Substantia nigra (tissue), 51 donors: ENCODE measurements at places on chromosomes 3 and 15.
A peak's percentile ranks its signal among the peaks of the same experiment; 100 is the strongest.

GRCh38 chr3:117611211-117611610 is 901.6 kb downstream of the TUSC7 start:
- DNase-seq: no peak

GRCh38 chr3:150545419-150546225 is 674 bp downstream of the SERP1 start:
- no peak for DNase-seq

- DNase-seq: no peak
These were observed 40.9 kb downstream of the IRAK2 start for GRCh38 chr3:10205451-10206165.

GRCh38 chr15:90665288-90666134 is 51.6 kb upstream of the BLM start:
- DNase-seq: peak; percentile 27

- DNase-seq: no peak
These were observed 398.1 kb downstream of the NR2F2 start for GRCh38 chr15:96728591-96728990.

GRCh38 chr3:184172681-184173373 is 1.8 kb upstream of the AP2M1 start:
- no peak for DNase-seq

- no peak for DNase-seq
These were observed 4.9 kb downstream of the OXTR start for GRCh38 chr3:8764528-8764927.

DNA sequence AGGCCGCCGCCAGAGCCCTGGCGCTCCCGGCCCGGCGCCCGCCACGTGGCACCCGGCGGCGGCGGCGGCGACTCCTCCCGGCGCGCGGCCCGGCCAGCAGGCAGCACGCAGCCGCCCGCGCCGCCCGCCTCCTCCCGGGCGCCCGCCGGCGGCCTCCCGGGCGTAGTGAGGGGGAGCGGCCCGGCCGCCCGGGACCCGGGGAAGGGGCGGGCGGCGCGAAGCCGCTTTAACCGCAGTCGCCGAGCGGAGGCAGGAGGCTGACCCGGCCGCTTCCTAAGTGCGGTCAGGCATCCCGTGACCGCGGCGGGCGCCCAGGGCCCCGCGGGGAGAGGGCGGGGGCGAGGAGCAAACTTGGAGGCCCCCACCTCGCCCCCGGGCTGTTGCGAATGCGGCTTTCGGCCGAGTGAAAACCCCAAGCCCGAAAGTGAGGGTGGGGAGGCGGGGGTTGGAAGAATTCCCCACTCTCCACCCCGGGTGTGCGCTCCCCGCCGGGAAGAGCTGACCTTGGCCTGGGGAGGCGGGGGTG is 1.7 kb upstream of the HES1 start:
- DNase-seq: no peak

- DNase-seq: no peak
These were observed 209.3 kb upstream of the FEZF2 start for GRCh38 chr3:62582495-62583172.

DNA sequence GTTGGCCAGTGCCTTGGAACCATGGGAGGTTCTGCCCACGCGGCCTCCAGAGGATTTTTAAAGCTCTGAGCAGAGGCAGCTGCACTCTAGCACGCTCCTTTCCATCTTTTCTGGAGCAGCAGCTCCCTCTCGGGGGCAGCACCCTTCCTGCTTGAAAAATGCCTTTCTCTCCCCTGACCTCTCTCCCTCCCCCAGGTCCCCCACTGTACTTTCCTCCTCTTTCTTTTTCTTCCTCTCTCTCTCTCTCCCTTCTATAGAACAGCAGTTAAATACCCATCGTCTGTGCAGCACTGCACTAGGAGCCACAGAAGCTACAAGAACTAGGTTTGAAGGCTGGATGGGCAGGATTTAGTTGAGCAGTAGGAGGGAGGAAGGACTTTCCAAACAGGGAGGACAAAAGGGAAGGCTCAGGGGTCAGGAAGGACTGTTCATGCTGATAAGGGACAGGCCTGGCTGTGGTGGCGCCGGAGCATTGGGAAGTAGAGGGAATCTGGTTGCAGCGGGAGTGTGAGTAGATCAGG is 4.4 kb downstream of the ALPK3 start:
- DNase-seq: no peak

GRCh38 chr15:56523521-56523920 is 58.6 kb upstream of the MNS1 start:
- no peak for DNase-seq

- no peak for DNase-seq
These were observed 59.2 kb upstream of the ABHD17C start for GRCh38 chr15:80635953-80636352.

DNA sequence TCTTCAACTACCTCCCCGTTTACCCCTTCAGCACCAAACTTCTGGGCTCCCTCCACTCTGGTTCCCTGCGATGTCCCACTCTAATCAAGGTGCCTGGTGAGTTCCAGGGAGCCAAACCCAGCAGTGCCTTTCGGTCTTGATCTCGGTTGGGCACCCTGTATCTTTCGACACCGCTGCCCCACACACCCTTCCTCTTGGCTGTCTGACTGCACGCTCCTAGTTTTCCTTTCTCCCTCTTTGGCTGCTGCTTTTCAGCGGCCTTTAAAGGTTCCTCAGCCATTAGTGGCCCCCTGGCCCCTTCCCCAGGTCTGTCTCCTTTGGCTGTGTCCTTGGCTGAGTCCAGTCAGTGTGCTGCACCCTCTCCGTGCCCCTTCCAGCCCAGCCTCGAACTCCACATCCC is 784 bp downstream of the TTLL3 start:
- no peak for DNase-seq

GRCh38 chr15:70127770-70128413 is 30.2 kb upstream of the TLE3 start:
- DNase-seq: no peak

- DNase-seq: no peak
These were observed 282.5 kb downstream of the RPLP1 start for GRCh38 chr15:69735121-69735520.

- no peak for DNase-seq
These were observed 10.9 kb upstream of the TMEM158 start for GRCh38 chr3:45236964-45237363.

DNA sequence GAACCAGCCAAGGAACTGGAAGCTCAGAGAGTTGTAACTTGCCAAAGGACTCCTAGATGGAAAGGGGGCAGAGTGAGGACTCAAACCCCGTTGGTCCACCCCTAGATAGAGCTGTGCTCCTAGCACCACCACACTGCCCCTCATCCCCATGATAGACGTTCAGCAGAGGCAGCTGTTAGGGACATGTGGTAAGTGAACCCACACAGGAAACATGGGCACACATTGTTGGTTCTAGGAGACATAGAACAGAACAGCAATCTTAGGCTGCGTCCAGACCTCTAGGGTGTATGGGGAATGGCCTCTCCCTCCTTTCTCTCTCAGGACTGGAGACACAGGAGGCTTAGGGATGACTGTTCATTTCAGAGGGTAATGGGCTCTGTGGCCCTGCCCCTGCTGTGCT is 102.7 kb downstream of the ANP32A start:
- DNase-seq: no peak

- DNase-seq: no peak
These were observed 257.1 kb upstream of the STT3B start for GRCh38 chr3:31275583-31275982.

DNA sequence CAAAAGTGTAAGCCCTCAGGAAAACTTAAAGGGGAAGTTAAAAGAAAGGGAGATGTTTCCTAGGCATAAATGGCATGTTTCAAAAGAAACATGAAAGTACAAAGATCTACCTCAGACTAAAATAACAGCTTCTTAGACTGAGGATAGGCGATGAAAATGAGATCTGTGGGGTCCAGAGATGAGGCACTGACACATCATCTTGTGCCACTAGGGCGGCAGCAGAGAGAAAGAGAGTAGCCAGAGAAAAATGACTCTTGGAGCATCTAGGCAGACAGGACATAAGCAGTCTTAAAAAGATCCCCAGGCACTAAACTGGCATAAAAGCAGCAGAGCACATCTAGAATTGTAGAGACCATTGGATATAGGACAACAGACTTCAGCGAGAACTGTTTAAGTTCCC is 42.5 kb upstream of the RFX7 start:
- DNase-seq: no peak

GRCh38 chr3:170471149-170471548 is 52.5 kb downstream of the CLDN11 start:
- no peak for DNase-seq

DNA sequence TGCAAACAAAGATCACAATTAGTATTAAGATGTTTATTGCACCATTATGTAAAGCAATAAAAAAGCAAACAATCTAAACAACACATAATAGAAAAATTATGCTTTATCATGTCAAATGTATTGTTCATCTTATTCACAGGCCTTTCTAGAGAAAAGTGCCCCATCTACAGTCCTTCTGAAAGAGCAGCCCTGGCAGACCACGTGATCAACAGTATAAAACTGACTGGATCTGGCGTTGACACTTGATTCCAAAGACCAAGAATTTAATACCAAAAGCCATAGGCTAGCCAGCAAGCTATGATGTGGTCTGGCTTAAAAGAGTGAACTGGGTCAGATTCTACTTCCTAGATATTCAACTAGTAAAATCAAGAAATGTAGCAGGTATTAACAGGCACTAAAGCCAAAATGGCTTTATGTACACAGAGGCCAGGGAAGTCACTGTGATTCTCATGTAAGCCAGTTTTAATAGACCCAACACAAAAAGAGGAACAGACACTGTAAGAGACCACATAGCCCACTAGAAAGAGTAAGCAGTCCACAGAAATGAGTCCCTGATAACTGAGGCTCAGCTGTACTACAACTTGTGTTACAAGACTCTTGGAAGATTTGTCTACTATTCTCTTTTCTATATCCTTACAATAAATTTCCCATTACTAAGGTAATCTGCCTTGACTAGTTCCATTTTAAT is 32.5 kb downstream of the DMXL2 start:
- no peak for DNase-seq

- DNase-seq: no peak
These were observed 28.4 kb downstream of the CPN2 start for GRCh38 chr3:194322678-194323211.

- DNase-seq: no peak
These were observed 56.5 kb downstream of the CLDN1 start for GRCh38 chr3:190265796-190266195.

GRCh38 chr3:73652896-73653295 is 28.2 kb upstream of the PDZRN3 start:
- no peak for DNase-seq

DNA sequence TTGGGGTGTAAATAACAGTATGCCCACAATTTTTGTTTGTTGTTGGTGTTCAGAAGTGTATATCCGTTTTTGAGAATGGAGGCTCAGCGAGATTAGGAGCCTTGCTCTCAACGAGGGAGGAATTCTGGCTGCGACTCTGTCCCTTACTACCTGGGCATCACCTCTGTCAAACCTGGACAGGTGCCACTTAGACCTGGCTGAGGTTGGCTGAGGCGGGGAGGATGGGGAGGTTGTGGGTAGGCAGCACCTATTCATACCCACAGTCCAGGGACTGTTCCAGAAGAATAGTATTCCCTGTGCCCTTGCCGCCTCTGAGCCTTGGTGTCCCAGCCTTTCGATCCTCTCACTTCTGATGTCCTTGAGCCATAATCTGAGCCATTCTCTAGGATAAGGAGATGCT is 99.9 kb downstream of the LINGO1 start:
- no peak for DNase-seq
